ENCODE measurements at places on chromosomes 2 and 18.
A peak's percentile ranks its signal among the peaks of the same experiment; 100 is the strongest.

- no peak for DNase-seq
Observed at GRCh38 chr18:49845629-49846360, 32.5 kb upstream of the ACAA2 start.

DNA sequence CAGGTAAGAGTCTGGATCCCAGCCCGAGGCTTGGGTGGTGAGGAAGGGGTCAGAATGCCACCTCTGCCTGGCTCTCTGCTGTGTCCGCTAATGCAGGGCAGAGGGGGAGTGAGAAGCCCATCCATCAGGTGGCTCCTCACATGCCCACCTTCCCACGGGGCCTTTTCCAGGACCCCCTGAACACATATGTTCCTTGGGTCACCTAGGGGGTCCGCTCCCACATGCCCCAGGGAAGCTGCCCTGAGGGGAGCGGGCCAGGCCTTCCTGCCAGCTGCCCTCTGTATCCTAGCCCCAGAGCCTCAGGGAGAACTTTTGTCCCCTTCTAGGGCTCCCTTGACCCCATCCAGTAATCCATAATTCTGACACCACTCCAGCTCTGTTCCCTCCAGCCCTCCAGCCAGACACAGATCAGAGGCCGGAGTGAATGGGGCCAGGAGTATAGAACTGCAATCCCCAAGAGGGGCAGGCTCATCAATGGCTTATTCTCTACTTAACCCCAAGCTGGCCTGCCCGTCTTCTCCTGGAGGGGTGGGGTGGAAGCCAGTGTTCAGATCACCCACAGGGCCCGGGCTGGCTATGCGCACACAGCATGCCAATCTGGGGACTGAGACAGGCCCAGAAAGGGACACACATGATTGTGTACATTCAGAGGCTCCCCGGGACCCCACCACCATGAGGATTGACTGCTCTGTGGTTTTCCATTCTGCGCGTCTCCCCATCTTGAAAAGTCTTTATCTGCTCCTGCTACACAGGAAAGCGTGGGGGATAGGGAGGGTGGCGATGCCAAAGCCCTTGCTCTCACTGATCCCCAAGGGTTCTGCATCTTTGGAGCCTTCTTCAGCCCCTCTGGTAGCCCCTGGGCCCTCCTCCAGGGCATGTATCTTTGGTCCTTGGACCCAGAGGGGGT, 1.1 kb downstream of the EMILIN1 start:
- no peak for DNase-seq

DNA sequence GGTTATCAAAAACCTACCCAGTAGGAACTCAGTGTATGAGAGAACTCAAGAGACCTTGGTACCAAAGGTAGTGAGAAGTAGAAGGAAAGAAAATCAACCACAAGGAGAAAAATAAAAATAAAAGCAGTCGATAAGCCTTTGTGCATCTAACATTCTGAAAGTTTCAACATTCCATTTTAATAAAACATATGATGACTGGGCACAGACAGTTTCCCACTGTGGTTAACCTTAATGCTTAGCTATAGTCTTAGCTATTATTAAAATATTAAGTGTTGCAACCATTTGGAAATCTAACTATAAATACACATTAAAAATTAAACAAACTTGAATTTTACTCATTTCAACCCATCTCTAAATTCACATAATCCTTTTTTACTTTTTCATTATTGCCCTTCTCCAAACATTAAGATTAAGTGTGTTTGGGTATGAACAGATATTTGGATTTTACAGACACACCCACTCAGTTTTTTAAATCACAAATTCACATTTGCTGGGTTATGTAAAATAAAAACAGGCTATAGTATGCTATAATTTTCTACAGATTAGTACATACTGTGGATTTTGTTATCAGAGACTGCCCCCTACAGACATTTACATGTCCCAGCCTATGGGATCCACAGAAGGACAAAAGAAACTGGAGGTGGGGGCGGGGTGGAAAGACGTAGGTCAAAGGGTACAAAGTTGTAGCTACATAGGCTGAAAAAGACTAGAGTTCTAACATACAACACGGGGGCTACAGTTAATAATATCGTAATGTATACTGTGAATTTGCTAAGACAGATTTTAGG, 32.8 kb downstream of the SRBD1 start:
- DNase-seq = peak; percentile 47

DNA sequence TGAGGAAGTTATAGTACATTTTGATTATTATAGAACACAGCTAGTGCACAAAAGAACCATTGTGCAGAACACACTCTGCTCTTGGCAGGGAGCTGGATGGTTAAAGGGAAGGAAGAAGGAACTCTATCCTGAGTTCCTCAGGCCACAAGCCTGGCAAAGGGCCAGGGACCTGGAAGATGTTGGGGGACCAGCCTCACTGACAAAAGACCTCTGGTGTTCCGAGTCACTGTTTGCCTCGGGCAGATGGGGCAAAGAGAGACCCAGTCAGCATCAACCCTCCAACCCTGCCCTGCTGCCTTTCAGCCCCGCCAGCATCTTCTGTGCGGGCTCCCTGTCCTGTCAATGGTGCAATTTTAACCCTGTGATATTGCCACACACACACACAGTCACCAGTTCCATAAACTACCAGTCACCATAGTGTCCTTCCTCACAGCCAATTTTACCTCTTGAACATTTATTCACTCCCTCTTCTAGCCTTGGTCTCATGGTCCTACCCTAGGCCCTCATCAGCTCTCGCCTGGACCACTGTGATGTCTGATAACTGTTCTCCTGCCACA, 21.9 kb downstream of the NEMP2 start:
- peak; percentile 14 for DNase-seq

DNA sequence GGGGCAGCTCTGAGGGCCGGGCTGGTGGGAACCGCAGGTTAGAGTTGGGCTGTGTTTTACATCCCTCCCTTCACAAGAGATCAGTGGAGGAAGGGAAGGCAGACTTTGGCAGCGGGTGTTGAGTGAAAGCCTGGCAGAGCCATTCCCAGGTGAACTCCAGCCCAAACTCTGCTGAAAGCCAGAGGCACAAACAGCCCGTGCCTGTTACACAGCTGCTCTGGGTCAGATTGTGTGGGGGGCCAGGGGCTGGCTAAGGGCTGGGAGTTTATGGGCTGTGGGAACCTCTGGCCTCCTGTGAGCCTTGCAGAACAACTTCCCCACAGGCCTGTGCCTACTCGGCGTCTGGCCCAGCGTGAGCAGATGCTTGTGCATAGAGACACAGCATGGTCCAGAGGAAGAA, 286.8 kb downstream of the CLIP4 start:
- no peak for DNase-seq

DNA sequence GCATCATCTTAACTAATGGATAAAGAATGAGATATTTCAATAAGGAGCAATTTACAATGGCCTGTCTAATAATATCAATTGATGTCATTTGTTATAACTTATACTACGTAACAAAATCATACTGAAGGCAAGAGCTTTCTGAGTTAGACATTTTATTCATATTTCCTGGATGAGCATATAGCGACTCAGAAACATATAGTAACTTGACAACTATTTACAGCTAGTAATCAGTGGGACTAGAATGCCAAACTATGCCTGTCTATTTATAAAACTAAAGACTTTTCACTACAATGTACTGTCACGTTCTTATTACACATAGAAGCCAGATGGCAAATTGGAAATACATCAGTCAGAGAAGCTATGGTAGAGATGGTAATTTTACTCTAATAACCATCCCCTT, 766.2 kb upstream of the TMEFF2 start:
- DNase-seq = no peak

DNA sequence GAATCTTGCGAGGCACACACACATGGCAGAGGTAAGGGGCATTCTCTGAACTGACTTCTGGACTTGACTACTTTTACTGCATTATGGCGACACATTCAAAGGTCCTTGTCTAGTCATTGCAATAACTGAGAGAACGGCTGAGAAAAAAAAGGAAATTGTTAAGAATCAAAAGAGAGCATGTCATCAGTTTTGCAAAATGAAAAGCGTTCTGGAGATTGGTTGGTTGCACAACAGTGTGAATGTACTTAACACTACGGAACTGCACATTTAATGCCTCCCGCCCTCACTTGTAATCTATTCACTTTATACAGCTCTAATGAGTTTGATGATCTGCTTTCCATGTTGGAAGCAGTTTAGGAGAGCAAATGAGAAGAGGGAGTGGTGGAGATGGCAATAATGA, 68.5 kb upstream of the NFU1 start:
- DNase-seq = no peak

DNA sequence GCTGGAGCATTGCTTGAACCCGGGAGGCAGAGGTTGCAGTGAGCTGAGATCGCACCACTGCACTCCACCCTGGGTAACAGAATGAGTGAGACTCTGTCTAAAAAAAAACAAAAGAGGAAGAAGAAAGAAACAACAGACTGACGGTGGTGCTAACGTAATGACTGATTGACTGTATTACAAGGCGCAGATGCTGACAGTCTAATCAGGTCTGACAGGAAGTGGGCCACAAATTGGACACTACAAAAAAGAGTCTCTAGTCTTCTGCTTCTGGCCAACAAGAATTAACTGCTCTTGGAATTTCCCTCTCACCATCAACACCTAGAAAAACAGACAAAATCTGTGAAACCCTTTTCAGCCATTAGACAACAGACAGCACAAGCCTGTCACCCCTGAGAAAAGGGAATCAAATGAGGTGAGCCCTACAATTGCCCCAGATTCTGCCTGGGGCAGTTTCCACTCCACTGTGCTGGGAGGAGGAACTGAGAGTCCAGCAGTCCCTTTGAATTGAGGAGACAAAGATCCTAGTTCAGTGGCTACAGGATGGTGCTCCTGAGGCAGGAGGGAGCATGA, 43.3 kb downstream of the SNED1 start:
- DNase-seq = no peak

DNA sequence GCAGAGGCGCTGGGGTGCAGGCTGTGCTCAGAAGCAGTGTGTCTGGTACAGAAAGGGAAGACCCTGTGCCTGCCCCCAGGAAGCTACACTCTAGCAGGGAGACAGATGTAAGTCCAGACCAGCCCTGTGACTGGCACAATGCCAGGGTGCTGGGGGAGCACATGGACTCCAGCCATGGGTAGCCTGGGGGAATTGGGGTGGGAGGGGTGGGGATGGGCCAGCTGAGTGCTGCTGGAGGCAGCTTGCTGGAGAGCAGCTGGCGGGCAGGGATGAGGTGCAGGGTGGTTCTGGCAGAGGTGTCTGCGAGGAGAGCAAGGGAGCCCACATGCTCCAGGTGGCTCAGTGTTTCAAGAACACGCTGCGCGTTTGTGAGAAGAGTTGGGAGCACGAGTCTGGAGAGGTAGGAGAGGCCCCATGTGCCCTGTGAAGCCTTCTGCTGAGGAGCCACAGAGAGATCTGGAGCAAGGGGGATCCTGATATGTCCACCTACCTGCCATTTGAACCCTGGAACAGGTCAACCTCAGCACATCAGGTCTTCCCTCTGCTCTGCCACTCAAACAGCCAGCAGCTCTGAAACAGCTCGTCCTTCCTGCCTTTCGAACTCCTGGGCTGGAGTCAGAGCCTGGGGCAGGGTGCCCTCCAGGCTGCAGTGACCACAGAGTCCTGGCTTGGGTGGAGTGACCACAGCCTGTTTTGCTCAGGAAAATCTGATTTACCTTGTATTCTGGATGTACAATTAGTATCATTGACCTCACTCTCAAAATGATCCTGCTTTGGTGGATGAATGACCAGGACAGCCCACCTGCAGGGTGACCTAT, 15.1 kb downstream of the ALLC start:
- no peak for DNase-seq

DNA sequence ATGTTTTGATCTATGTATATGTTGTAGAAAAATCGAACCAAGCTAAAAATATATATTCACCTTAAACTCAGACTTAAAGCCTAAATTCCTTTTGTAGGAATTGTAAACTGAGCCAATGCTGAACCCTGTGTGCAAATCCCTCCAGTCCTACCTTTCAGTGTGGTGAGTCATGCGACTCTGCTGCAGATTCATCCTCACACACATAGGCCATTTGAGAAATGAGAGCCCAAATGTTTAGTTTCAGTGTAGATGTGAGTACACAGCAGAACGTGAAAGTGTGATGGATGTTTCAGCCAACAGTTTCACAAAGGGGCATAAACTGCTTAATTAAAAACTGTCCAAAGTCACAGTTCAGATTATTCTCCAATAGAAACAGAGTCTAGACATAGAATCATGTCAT, 193.2 kb downstream of the CDH19 start:
- DNase-seq = no peak

- DNase-seq = no peak
Observed at GRCh38 chr2:205051417-205051816, 506.1 kb downstream of the PARD3B start.
